ENCODE measurements at places on chromosomes 7 and 10. TPM values are rescaled to one million over a fixed set of nuclear protein-coding genes. Genes with fewer than 3 reads are reported as not detected.

CRTAC1 gene
- 2.2 TPM for total RNA-seq

SPDYE16 gene
- 3.6 TPM for total RNA-seq

ACSL5 gene
- total RNA-seq, result 3.1 TPM

GLI3 gene
- 17.1 TPM for total RNA-seq

HOXA2 gene
- total RNA-seq, result 0.24 TPM

RARRES2 gene
- 62.1 TPM for total RNA-seq

CTTNBP2 gene
- 6.3 TPM for total RNA-seq

AP4M1 gene
- total RNA-seq, result 6.0 TPM

FANK1 gene
- 4.3 TPM for total RNA-seq

LIMK1 gene
- total RNA-seq, result 11.3 TPM

CYP3A4 gene
- total RNA-seq, result 0.72 TPM

SPDYE2B gene
- total RNA-seq, result 2.6 TPM

PPP1R17 gene
- 0.96 TPM for total RNA-seq

CFAP69 gene
- 5.5 TPM for total RNA-seq

ATG9B gene
- 2.6 TPM for total RNA-seq

TUBB8 gene
- 0.24 TPM for total RNA-seq

ANXA8 gene
- total RNA-seq, result 32.5 TPM

HGF gene
- 57.1 TPM for total RNA-seq

ALOX5 gene
- total RNA-seq, result 19.3 TPM

MSS51 gene
- 1.4 TPM for total RNA-seq

WNT16 gene
- 14.7 TPM for total RNA-seq

LRRTM3 gene
- total RNA-seq, result 6.5 TPM

CYP26C1 gene
- 0.24 TPM for total RNA-seq

SNX10 gene
- 3.6 TPM for total RNA-seq

FAM13C gene
- 9.4 TPM for total RNA-seq

TRIM50 gene
- 0.48 TPM for total RNA-seq

OR13A1 gene
- total RNA-seq, result 0.72 TPM

EBF3 gene
- total RNA-seq, result 3.6 TPM

PRR15 gene
- total RNA-seq, result not detected

SH2D4B gene
- total RNA-seq, result 1.9 TPM

AFAP1L2 gene
- total RNA-seq, result 23.1 TPM

FAM237B gene
- total RNA-seq, result 1.7 TPM

KLF14 gene
- total RNA-seq, result 0.48 TPM

ZNF777 gene
- 4.3 TPM for total RNA-seq

CFTR gene
- total RNA-seq, result 6.3 TPM

CADPS2 gene
- 12.0 TPM for total RNA-seq

LLCFC1 gene
- not detected for total RNA-seq

ZNF365 gene
- total RNA-seq, result 6.3 TPM

TPST1 gene
- 88.1 TPM for total RNA-seq

EIF4H gene
- total RNA-seq, result 171 TPM

TMEM273 gene
- total RNA-seq, result 1.4 TPM

FAM25A gene
- not detected for total RNA-seq

GDF2 gene
- 1.7 TPM for total RNA-seq

ANXA8L1 gene
- total RNA-seq, result 39.0 TPM
